ENCODE measurements at places on chromosomes 12 and 14. TPM values are rescaled to one million over a fixed set of nuclear protein-coding genes. Genes with fewer than 3 reads are reported as not detected.

Gene CHMP4A
- 13.6 TPM for total RNA-seq

Gene UNG
- 38.7 TPM for total RNA-seq

Gene SAV1
- 31.0 TPM for total RNA-seq

Gene TSPAN9
- total RNA-seq: 4.7 TPM

Gene NEUROD4
- total RNA-seq: not detected

Gene MGP
- 36.9 TPM for total RNA-seq

Gene B3GNT4
- total RNA-seq: not detected

Gene KRT3
- total RNA-seq: not detected

Gene SOX5
- 9.6 TPM for total RNA-seq

Gene RILPL1
- 45.6 TPM for total RNA-seq

Gene HNF1A
- not detected for total RNA-seq

Gene MYF6
- 1,770 TPM for total RNA-seq

Gene MAP4K5
- total RNA-seq: 63.9 TPM

Gene KCNK10
- not detected for total RNA-seq

Gene ACSS3
- 8.9 TPM for total RNA-seq

Gene LRRC10
- total RNA-seq: not detected

Gene GYS2
- not detected for total RNA-seq

Gene TRAF3
- 7.3 TPM for total RNA-seq

Gene ADAMTS20
- not detected for total RNA-seq

Gene CATSPERB
- 0.24 TPM for total RNA-seq

Gene GPR84
- not detected for total RNA-seq

Gene REP15
- total RNA-seq: 0.92 TPM

Gene VPS37B
- 8.2 TPM for total RNA-seq

All from gastrocnemius medialis (tissue), 4 donors.